ENCODE measurements at places on chromosomes 13 and 19.

DNA sequence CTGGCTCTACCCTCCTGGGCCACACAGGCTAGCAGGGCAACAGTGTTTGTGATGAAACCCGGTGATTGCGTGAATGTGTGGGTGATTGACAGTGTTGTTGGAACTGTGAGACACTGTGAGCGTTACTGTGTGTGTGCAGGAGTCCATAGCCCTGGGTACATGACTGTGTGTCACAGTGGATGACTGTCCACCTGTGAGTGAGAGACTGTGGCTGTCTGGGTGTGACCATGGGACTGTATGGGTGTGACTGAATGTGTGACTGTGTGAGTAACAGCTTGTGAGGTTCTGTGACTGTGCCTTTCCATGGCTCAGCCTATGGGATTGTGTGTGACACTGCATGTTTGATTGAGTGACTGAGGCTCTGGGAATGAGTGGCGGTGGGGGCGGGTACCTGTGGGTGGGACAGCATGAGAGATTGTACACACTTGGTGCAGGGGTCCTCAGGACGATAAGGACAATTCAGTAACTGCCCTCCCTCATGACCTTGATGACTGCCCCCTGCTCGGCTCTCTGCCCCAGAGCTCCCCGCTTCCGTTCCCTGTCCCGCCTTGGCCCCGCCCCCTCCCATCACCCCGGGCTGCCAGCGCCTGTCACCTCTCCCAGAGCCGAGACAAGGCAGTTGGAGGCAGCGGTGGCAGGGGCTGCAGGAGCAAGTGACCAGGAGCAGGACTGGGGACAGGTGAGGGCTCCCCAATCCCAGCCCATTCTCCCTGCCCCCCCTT, at the start of gene GIPR:
GIPR (plus strand) TSS at position 602 of the 722 bp plus-strand sequence. CDS start 1,300 bp downstream, outside the sequence.
- DNase-seq = no peak

DNA sequence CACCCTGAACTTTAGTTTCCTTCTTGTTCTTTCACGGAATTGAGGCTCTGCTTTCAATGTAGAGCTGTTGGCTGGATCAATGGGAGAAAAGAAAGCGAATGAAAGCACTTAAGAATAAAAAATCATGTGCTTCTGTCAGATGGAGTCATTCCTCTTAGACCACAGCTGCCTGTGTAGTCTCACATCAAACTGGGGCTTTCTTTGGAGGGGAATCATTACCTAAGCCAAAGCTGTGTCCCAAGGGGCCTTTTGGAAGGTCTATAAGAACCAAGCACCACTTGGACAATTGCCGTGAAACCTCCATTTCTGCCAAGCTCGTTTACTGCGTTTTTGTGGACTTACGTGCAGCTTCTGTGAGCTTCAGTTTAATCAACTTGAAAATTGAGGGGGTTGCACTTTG, 44.2 kb upstream of the RNF113B start:
- DNase-seq = peak; percentile 85

GRCh38 chr13:93466502-93467036, 240.0 kb downstream of the GPC6 start:
- DNase-seq = no peak

- DNase-seq = no peak
Measured at GRCh38 chr19:18292810-18293641, 11.6 kb upstream of the JUND start.

DNA sequence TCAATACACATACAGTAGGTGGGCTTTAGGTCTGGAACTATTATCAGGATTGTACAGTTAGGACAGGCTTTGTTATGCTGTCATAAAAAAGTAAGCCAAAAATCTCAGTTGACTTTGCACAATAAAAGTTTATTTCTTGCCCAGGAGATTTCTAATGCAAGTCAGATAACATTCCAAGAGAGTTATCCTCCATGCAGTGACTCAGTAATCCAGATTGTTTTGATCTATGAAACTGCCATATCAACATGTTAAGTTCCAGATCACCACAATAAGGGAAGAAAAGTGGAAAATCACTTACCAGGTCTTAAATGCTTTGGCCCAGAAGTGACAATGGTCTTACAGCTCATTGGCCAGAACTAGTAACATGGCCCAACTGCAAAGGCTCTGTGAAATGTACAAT, 636.2 kb upstream of the KLF12 start:
- no peak for DNase-seq

DNA sequence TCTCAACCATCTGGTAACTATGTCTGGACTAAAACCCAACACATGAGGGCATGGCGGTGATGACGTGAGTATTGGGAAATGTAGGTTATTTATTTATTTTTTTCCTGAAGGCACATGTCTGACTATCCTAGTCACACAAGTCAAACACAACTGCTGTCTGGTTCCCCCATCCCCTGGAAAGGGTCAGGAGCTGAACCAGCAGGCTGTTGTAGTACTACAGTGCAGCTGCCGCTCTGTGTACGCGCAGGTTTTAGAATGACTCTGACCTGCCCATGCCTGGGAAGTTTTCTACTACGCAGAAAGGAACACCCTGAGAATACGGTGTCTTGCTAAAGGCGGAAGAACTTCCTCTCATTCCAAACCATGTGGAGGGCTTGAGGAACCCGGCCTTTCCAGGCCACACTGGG, 1.2 kb downstream of the SLC7A1 start:
- DNase-seq = no peak

DNA sequence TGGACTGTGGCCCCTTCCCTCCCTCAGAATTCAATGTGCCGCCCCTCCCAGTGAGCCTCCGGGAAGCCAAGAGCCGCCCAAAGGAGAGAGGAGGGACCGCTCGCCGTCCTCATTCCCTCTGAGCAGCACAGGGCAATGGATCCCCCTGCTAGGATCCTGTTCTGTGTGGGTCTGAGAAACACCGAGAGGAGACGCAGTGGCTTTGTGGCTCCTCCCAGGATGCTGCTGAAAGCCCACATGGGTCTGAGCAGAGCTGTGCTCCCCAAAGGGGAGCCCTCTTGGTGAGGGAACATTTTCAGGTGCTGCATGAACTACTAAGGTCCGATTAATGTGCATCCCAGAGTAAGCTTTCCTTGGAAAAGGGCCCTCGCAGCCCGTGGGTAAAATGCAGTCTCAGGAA, 30.4 kb downstream of the DHRS12 start:
- DNase-seq = no peak

DNA sequence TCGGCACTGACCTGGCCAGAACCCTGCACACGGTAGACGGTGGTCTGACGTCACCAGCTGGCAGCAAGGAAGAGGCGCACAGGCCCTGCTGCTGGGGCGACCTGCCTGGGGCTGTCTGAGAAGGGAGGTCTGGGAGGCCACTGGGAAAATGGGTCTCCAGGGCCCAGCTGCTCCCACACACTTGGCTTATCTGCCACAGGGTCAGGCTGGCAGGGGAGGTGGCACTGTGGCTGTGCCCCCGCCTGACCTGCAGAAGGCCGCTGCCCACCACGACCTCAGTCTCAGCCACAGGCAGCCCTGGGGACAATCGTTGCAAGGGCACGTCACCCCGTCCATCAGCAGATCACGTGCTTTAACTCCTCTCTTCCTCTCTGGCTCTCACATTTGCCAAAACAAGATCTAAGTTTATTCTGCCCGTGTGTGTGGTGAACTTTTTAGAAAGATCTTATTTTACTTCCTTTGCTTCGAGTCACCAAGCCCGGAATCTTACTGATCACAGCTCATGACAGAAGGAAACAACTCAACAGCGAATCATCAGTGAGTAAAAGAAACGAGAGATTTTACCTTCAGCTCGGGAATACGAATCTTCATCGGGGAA, 45.2 kb upstream of the RANBP3 start:
- no peak for DNase-seq

DNA sequence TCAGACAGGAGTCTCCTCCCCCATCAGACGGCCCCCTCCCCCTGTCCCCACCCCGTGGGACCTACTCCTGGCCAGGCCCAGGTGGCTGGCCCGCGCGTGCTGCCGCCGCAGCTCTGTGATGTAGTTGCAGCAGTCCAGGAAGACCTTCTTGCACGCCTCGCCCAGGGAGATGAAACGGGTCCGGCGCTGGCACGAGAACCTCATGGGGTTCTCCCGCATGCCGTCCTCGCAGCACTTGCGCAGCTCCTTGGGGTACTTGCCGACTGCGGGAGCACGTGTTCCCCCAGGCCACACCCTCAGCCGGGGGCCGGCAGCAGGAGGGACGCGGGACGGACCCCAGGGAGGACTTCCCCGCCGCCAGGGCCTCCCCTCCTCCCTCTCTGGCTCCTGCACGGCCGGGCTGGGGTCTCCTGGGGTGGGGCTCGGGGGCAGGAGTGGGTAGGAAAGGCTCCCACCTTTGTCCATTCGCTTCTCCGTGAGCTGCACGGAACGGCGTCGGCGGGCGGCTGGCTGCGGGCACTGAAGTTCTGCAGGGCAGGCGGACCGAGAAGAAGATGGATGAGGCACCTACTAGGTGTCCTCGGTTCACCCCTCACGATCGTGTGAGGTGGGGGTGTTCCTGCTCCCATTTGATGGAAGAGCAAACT, 13.3 kb downstream of the C3 start:
- no peak for DNase-seq
